H54 (cell line): ENCODE measurements at places on chromosomes 16 and 17.

GRCh38 chr16:361872-362701 lies 8.3 kb downstream of the MRPL28 start:
- peak; percentile 98 for DNase-seq

GRCh38 chr17:41049110-41049509 lies 2.0 kb upstream of the KRTAP2-1 start:
- peak; percentile 35 for DNase-seq

DNA sequence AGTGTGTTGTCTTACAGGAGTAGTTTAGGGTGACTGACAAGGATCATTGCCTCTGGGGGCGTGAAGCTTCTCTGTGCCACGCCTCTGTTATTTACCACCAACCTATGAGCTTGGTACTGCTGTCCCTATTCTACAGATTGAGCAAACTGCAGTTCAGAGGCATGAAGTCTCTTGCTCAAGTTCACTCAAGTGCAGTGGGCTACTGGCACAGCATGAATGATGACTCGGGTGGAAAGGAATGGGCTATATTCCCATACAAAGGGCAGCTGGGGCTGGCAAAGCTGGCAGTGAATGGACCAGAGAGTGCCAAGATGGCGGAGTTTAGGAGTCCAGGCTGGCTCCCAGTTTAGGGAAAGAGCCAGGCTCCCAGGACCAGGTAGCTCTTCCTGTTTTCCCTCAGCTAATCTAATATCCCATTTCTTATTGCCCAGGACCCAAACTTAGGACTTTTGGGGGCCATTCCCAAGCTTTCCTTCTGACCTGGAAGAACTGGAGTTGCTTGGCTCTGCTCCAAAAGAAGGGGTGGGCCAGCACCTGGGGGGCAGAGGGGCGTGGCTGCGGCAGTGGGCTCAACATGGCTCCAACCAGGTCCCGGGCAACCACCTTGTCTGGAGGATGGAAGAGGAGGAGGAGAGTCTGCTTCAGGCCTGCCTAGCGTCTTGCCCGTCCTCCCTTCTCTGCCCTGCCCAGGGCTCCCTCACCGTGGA lies 12.9 kb downstream of the PLK1 start:
- peak; percentile 64 for DNase-seq

DNA sequence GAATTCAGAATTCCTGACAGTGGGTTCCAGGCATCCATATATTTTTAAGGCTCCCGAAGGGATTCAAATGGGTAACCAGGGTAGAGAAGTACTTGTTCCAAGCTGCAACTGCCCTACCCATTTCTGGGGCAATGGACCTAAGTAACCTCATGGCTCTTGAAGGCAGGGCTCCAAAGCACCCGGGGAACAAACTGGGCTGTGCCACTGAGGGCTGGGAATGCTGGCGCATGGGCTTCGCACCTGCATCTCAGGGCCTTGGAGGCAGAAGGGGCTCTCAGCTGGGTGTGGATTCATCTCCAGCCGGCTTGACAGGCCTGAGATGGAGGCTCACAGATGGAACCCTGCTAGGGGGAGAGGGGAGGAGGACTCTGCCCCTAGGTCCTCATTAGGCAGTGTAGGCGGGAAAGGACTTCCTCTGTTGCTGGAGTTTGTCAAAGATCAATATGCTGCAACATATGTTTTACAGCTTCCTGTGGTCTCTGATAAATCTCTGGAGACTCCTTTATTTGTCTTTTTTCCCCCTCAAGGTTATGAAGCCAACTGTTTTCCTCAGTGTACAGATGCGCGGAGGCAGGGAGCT lies 232.3 kb upstream of the NLRP1 start:
- no peak for DNase-seq

GRCh38 chr16:65274566-65274965 lies 152.7 kb upstream of the CDH11 start:
- DNase-seq: no peak

GRCh38 chr16:30769379-30770089 lies 7.4 kb downstream of the RNF40 start:
- no peak for DNase-seq

DNA sequence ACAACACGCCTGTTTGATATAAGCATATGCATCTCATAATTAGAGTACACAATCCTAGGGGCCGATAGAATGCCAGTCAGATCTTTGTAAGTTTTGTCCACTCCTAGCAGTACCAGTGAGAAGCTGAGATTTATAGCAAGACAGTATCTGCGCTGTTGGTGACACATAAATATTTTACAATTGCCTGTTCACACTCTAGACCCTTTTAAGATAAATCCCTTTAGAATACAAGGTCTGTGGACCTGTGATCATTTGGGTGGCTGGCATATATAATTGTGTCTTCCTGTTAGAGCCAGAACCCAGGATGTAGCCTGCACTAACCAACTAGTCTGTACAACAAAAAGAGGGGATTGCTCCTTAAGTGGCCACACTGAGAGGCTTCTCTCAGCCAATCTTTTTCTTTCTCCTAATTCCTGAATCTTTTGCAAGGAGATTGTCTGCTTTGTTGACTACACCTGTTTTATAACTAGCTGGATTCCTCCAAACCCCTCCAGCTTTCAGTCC lies 74.7 kb downstream of the WIPI1 start:
- no peak for DNase-seq

DNA sequence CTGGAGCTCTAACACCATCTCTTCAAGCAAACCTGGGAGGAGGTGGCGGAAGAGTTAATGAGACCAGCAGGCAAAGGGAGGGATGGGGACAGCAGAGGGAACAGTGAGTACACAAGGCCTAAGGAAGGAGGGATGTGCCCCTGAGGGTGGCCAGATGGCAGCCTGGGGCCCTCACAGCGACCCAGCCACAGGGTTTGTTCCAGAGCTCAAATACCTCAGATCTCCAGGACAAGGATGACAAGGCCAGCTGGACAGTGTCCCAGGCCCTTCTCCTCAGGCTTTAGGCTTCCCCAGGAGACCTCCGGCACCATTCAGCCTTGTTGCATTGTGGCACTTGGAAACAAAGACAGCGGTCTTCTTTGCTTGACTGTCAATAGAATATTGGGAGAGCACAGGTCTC lies 14.9 kb downstream of the CDIP1 start:
- DNase-seq: no peak

GRCh38 chr17:55330344-55330933 lies 65.7 kb downstream of the HLF start:
- no peak for DNase-seq

DNA sequence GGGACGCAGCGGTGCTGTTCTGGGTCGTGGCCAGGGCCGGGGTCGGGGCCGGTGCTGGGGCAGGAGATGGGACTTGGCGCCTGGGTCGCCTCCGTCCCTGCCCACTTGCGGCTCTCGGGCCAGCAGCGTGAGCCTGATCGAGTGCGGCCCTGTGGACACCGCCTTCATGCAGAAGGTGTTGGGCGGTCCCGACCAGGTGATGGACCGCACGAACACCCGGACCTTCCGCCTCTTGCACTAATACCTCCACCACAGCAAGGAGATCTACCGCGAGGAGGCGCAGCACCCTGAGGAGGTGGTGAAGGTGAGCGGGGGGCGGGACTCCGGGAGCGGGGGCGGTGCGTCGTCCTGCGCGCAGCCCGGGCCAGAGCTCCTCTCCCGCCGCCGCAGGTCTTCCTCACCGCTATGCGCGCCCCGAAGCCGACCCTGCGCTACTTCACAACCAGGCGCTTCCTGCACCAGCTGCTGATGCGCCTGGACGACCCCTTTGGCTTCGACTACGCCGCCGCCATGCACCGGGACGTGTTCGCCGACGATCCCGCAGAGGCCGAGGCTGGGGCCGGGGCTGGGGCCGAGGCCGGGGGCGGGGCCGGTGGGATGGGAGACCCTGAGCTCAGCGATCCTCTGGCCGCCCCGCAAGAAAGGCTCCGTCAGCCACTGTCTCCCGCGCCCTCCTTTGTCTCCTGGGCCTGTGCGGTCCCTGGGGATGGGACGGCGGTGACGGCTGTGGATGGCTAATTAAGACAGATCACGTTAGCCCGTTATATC lies 4.5 kb upstream of the HSD17B1 start:
- no peak for DNase-seq

- no peak for DNase-seq
Measured at GRCh38 chr17:2594722-2595599, 1.5 kb downstream of the PAFAH1B1 start.

DNA sequence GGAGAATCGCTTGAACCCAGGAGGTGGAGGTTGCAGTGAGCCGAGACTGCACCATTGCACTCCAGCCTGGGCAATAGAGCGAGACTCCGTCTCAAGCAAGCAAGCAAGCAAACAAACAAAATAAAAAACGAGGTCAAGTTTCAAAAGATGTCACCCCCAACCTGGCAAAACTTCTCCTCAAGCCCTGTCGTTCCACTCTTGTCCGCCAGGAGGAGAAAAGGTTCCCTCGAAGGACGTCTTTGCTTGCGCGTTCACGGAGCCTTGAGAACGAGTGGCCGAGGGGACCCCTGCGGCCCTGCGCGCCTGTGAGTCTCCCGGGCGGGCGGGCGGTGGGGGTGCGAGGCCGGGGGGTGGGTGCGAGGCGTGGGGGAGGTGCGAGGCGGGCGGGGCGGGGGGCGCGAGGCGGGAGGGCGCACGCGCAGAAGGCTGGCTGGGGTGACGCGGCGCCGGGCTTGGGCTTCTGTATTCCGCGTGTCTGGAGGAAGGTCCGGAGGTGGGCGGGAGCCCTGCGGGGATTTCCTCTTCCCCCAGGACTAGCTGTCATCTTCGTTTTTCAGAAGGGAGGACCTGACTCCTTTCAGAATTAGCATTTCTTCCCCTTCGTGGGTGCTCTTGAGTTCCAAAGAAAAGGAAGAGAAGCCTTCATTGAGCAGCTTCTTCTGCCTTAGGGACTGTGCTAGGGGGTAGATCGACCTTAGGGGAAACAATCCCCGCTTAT lies 3.7 kb downstream of the SLC52A1 start:
- DNase-seq: peak; percentile 84

GRCh38 chr17:53630115-53630514 lies 192.6 kb upstream of the KIF2B start:
- no peak for DNase-seq

- no peak for DNase-seq
Measured at GRCh38 chr16:5768445-5768844, 670.9 kb upstream of the EEF2KMT start.

DNA sequence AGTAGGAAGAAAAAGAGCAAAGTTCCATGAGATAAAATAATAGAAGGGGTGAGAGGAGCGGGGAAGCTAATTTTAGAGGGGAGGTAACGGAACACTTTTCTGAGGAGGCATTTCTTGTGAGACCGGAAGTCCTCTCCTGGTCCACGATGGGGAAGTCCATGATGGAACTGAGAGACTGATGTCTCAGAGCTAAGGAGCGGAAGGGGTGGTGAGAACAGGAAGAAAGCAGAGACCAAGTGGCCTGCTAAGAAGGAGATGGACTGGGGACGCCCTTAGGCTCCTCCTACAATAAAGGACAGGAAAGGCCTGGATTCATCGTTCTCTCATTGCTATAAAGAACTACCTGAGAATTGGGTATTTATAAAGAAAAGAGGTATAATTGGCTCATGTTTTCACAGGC lies 59.4 kb downstream of the ADAMTS18 start:
- no peak for DNase-seq

GRCh38 chr17:81428516-81428915 lies 33.3 kb downstream of the BAHCC1 start:
- DNase-seq: no peak

GRCh38 chr17:45934044-45934979 lies 40.0 kb downstream of the MAPT start:
- no peak for DNase-seq

DNA sequence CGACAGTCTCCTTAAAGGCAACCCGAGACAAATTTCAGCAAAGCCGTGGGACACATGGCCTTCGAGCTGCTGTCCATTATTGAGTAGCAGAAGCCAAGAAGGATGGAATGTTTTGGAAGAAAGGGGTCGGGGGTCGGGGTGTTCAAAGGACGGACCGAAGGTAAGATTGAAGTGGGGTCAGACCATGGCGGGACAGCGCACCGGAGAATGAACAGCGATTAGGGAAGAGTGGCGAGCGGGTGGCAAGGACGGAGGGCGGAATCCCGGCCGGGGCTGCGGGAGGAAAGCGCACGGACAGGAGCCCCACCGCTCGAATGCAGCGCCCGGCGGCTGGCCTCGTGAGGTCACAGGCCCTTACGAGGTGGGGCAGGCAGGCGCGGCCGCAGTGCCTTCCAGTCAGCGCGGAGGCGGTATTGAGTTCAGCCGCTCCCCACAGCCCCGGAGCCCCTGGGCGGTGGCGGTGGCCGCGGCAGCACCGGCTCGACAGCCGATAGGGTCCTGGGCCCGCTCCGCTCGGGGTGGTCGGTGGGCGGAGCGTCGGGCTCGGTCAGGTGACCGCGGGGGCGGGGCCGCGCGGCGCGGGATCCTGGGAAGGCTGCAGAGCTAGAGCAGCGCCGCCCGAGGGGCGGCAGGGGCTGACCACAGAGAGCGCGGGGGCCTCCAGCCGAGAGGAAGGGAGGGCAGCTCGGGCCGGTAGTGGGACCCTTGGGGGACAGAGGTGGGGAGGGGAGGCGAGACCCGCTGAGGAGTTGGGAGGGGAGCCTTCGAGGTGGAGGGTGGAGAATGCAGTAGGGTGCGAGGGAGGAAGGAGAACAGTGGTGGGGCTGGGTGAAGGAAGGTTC lies at the start of gene EFCAB13:
EFCAB13 (plus strand) TSS at position 574 of the 842 bp plus-strand sequence. CDS start 4,399 bp downstream, outside the sequence.
- DNase-seq: peak; percentile 48

DNA sequence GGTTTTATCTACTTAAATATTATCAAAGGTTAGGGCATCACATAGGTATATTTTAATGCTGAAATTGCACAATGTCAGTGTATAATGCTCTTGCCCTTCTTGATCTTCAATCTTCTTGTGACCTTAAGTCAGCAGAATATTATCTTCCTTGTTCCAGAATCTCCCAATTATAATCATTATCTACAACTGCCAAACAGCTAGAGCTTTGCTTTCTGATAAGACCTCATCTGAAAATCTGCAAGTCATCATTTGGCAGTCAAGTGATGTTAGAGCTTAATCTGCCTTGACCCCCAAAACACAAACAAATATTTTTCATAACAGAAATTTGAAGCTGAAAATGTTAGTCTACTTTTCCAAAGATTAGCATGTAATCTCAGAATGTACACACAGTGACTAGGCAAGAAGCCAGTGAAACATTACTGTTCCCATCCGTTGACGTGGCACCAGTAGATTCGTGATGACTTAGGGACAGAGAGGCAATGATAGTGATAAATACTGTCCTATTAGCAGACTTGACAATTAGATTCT lies 19.8 kb downstream of the REXO5 start:
- DNase-seq: no peak

- no peak for DNase-seq
Measured at GRCh38 chr17:19338031-19338990, 24.2 kb downstream of the B9D1 start.

DNA sequence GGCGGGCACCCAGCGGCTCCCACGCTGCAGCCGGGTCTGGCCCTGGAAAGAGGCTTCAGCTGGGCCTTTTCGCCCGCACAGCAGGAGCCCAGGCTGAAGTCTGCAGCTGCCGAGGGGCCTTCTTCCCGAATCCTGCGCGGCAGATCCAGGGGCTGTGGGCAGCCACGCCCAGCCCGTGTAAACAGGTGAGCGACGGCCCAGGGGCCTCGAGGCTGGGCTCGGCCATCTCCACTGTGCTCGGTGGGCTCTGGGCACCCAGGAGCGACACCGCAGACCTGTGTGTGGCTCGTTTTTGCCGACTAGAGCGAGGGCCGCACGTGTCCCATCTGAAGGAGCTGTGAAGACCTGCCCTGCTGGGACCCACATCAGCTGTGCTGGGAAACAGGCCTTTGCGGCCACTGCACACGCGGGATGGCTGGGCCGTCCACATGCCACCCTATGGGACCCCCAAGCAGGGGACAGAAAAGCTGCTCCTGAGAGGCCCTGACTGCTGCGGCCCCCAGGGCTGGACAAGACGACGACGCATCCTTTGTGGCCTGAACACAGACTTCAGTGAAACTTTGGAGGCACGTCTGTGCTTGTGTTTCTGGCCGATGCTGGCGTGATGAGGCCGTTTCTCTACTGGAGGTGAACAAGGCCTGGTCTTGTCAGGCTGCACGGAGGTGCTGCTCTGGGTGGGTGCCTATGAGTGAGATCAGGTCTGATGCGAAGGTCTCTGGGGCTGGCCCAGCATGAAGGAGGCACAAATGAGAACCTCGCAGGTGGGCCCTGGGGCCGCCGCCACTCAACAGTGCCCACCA lies 5.2 kb upstream of the APRT start:
- DNase-seq: no peak
